ENCODE measurements at places on chromosomes 1 and 21.

- no peak for DNase-seq
Measured at GRCh38 chr1:103576065-103576464, 4.7 kb downstream of the AMY2B start.

DNA sequence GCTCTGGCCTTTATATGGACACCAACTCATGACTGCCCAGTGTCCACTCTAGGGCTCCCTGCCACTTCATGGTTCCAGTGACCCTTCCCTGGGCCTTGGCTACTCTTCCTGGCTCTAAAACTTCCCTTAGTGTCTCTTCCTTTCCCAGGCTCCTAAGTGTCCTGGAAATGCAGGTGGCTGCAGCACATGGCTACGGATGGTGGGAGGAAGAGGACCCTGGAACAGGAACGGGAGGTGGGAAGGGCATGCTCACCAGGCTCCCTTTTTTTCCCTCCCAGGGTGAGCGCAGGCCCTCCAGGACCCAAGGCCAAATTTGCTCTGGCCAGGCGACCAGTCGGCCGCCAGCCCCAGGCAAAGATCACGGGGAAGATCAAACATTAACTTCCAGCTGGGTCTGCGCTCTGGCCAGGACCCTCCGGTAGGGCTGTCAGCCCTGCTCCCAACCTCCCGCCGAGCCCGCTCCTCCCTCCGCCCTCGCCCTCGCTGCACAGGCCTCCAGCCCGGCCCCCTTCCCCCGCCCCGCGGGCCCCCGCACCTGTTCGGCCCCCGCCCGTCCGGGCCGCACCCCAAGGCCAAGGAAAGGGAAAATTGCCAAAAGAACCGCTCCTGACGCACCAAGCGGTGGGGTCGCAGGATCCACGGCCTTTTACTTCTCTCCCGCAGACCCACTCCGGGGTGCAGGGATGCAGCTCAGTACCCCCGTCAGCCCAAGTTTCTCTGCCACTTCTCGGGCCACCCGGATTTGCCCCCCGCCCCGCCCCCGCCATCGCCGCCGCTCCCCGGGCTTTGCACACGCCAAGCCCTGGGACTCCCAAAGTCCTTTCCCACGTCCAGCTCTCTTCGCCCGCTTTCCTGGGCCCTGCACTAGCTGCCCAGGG is 894 bp downstream of the TCEA3 start:
- no peak for DNase-seq

DNA sequence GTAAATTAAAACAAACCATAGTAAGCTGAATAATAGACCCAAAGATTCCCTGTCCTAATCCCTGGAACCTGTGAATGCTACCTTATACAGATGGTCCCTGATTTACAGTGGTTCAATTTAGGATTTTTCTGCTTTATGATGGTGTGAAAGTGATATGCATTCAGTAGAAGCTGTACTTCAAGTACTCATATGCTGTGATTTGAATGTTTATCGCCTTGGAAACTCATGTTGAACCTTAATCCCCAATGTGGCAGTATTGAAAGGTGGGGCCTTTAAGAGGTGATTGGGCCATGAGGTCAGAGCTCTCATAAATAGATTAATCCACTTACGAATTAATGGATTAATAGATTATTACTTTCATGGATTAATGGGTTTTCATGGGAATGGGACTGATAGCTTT is 10.6 kb upstream of the RRP15 start:
- no peak for DNase-seq

- DNase-seq: no peak
Measured at GRCh38 chr1:40915581-40915980, 53.4 kb upstream of the CITED4 start.

- DNase-seq: no peak
Measured at GRCh38 chr1:2506901-2507565, 19.4 kb downstream of the PANK4 start.
